ENCODE measurements at places on chromosomes 6 and 20. TPM values are rescaled to one million over a fixed set of nuclear protein-coding genes. Genes with fewer than 3 reads are reported as not detected.

FOXS1 gene
- total RNA-seq = not detected

CBLN4 gene
- not detected for total RNA-seq

- DNase-seq = no peak
Observed at GRCh38 chr6:109296452-109296851, 85.8 kb downstream of the CD164 start.

- no peak for DNase-seq
Observed at GRCh38 chr6:25010176-25010575, 74.4 kb upstream of the RIPOR2 start.

- no peak for DNase-seq
Observed at GRCh38 chr6:119110601-119111548, 32.4 kb upstream of the FAM184A start.

GRCh38 chr20:57173986-57174385 lies 92.5 kb downstream of the BMP7 start:
- no peak for DNase-seq

- DNase-seq = no peak
Observed at GRCh38 chr6:87808005-87808757, 106.1 kb upstream of the AKIRIN2 start.

DNA sequence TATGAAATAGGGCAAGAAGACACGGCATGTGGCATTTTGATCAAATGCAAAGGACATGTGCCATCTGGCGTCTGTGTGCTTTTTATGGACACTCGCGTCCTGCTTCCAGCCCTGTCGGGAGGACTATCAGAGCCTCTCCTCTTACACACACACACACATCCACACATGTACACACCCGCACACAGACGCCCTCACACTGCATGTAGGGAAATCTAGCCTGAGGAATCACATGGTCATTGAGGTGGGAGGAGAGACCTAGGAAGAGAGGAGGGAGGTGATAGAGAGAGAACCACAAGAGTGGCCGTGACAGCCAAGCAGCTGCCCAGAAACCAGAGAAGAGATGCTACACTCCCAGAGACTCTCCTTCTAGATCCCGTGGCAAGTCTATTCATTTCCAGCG lies 105.9 kb upstream of the CDYL start:
- DNase-seq = peak; percentile 16

MOXD1 gene
- 3.7 TPM for total RNA-seq

GRCh38 chr20:3798373-3798768 lies 2.3 kb downstream of the CDC25B start:
- no peak for DNase-seq

- no peak for DNase-seq
Observed at GRCh38 chr6:159233365-159234101, 64.3 kb downstream of the FNDC1 start.

CGA gene
- total RNA-seq = 30.3 TPM

GRCh38 chr6:65000815-65001214 lies 706.2 kb downstream of the EYS start:
- DNase-seq = no peak

GRCh38 chr20:48770700-48771442 lies 56.9 kb downstream of the PREX1 start:
- no peak for DNase-seq

Measured in type B pancreatic cell (in vitro differentiated cells).